Activated CD4-positive, alpha-beta T cell treated with anti-CD3 and anti-CD28 coated beads for 4 hours (primary cell): ENCODE measurements at places on chromosomes 5 and 9.

DNA sequence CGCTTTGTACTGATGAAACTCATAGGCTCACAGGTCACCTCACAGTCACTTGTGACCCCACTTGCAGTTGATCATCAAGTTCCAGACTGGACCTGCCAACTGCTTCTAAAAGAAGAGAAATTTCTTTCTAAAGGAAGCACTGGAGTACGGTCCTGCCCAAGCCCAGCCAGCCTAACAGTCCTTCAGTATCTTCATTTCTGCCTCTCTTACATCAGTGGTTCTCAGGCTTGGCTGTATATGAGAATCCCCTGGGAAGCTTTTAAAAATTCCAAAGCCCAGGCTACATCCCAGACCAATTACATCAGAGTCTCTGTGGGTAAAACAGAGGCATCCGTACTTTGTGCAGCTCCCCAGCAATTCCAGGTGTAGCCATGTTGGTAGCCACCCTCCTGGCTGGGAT lies 282.1 kb downstream of the NFIB start:
- DNase-seq = no peak

- DNase-seq = no peak
Measured at GRCh38 chr9:134146774-134147493, 11.1 kb downstream of the WDR5 start.

DNA sequence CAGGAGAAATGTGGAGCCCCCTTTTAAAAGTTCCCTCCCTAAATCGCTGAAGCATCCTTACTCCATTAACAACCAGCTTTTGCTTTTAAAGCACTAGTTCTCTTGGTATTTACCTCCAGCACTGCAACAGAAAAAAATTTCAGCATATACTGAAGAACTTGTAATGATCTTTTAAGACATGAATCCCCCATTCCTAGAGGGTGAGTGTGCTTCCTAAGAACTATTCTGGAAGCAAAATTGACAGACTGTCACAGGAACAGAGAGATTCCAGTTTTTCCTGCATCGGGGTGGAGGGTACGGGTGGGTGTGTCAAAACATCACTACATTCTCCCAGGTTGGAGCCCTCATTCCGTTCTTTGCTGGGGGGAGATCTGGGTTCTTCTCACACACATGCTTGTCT lies 151.9 kb downstream of the EBF1 start:
- DNase-seq = no peak

GRCh38 chr5:77337246-77337645 lies 126.8 kb downstream of the PDE8B start:
- no peak for DNase-seq

DNA sequence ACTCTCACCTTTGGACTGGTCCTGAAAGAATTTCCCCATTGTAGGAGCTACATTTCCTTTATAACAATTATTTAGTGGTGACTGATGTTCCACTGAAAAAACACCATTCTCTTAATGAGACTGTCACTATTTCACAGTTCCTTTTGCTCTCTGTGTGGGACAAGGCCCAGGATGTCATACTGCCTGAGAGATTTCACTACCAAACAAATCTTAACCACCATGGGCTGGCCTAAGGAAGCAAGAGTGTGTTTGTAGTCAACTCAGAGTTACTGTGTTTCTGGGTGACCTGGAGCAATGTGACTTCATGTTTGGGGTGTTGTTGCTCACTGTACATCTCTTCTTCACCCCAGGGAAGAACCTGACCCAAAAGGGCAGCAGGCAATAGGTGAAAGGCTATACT lies 50.1 kb upstream of the ZNF608 start:
- no peak for DNase-seq

DNA sequence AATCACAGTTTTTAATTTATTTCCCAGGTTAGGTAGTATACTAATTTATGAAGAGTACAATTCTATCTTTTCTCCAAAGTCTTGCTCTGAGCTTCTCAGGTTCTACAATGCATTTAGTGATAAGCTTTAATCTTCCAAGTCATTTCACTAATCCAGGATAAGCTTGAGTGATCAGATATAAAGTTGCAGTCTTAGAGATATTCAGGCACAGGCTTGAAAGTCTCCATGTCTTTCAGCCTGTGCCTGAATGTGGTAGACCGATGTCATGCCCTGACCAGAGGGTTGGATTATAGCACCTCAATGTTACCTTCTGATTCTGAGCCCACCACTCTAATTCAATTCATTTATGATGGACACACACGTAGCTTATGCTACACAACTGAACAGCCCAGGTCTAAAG lies 3.2 kb downstream of the CRHBP start:
- DNase-seq = no peak

GRCh38 chr9:115035841-115036612 lies 81.9 kb downstream of the TNC start:
- no peak for DNase-seq

- DNase-seq = no peak
Measured at GRCh38 chr5:65185468-65185867, 296.3 kb downstream of the ADAMTS6 start.

DNA sequence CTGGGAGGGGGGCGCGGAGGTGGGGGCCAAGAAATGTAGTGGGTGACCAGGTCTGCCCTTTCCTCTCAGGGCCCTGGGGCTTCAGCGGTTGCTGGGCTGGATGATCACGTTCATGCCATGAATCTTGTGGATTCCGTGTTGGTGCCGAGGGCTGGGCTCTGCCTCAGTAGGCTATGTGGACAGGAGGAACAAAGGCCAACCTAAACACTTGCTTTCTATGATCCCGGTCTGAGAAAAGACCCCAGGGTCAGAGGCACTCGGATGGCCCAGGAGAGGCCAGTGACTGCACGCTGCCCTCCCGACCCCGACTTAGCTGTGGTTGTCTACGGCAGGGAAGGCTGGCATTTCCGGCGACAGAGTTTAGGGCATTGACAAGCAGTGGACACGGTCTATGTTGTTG lies 26.6 kb downstream of the PHF2 start:
- DNase-seq = no peak
